Stimulated activated CD4-positive, alpha-beta T cell treated with anti-CD3 and anti-CD28 coated beads, Interleukin-2, amount 100 ng/mL, for 24 hours (primary cell): ENCODE measurements at places on chromosomes 7 and 10.

DNA sequence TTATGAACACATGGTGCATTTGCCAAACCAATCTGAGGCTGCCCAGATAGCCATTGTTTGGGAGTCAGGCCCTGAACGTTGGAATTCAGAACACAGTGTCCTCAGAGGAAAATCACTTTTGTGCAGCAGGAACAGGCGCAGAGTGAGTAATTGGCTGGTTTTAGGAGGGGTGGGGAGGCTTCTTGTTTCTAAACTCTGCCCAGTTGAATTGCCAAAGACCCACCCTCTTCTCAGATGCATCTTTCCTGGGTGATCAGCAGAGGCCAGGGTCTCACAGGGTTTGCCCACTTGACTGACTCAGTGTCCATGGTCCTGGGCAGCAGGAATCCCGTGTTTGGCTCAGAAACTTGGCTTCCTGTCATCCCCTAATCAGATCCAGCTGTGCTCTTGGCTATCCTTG lies 24.3 kb downstream of the PRLHR start:
- no peak for DNase-seq

DNA sequence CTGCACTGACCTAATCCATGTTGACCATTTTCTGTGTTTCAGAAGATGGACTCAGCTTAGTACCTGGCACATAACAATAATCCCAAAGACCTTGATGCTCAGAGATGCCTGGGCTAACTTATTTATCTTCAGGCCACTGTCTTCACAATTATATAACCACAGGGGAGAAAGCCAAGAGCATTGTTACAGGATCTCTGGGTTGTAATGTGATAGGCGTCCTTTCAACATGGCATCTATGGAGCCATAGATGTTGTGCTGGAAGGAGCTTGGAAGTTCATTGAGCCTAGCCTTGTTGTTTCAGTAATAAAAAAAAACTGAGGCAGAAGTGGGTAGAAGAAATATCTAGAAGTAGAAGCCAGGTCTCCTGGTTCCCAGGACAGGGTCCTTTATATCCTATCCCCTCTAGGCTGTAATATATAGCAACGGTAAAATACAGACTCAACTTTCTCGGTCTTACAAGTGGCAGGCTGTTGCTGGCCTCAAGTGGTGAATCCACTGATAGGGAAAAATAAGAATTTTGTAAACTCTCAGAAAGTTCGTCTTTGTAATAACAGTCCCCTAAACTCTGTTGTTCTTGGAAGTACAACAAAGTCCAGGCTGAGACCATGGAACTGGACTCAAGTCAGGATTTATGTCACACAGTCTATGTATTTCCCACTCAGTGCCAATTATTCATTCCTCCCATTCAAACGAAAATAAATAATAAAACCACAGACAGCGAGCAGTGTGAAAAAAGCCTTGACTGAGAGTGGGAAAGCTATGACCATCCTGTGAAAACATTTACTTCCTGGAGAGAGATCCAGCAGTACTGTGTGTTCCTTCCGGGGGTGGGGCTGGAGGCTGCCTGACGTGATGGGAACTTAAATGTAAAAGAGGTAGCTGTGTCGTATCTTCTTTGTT lies 277.6 kb downstream of the REEP3 start:
- DNase-seq, result no peak

DNA sequence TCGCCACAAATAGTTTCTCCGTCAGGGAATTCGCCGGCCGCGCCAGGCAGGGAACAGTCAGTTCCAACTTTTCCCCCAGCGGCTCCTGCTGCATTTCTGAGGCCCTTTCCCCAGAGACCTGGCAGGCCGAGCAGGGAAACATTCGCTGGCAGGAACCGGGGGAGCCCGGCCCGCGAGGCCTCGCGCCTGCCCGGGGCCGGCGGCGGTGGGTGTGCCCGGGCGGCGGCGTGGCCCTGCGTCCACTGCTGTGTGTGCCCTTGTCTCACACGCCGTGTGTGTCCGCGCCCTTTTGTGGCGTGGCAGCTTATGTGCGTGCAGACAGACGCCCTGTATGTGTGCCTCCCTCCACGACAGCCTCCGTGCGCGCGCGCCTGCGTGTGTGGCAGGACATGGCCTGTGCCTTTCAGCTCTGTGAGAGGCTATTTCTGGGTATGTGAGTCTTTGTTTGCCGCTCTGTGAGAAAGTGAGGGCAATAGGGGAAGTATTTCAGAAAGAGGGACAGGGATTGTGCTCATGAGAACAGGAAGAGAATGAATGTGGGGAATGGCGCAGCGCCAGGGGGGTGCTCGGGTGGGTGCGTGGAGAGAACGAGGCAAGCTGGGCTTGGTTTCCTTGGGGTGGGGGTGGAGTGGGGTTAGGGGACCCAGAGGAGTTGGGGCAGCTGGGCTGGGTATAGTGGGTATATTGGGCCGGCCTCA lies 689 bp upstream of the SMARCD3 start:
- DNase-seq, result peak; percentile 43

GRCh38 chr10:68871105-68871711 lies 29.9 kb upstream of the DDX50 start:
- DNase-seq, result no peak

DNA sequence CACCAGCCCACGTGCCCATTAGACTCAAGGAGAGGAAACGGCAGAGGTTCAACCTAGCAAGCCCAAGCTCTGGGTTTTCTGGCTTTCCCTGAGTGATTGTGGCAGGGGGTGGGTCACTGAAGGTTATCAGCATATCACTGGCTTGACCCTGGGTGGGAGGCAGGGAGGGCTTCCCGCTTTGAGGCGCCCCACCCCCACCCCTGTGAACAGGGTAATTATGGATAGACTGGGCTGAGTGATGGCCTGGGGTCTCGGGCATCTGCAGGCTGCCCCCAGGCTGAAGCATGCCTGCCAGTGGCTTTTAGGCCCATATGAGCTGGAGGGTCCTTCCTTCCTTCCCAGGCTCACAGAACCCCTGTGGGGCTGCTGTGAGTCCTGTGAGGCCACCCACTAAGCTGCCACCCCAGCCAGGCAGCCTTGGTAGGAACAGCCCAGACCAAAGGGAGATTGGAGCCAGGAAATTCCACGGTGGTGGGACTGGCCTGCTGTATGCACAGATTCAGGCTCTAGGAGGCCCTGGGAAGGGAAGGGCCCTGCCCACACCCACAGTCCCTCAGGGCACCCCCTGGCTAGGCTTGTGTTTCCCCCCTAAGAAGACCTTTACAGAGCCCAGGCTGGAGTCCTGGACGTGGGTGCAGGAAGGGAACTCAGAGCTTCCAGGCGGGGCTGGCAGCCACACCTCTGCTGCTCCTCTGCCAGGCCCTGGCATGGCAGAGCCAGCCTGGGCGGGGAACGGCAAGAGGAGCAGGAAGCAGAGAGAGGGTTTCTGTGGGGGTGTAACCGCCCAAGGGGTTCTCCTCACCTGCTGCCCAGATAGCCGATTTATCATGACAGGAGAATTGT lies 33.1 kb downstream of the GPRIN2 start:
- no peak for DNase-seq

DNA sequence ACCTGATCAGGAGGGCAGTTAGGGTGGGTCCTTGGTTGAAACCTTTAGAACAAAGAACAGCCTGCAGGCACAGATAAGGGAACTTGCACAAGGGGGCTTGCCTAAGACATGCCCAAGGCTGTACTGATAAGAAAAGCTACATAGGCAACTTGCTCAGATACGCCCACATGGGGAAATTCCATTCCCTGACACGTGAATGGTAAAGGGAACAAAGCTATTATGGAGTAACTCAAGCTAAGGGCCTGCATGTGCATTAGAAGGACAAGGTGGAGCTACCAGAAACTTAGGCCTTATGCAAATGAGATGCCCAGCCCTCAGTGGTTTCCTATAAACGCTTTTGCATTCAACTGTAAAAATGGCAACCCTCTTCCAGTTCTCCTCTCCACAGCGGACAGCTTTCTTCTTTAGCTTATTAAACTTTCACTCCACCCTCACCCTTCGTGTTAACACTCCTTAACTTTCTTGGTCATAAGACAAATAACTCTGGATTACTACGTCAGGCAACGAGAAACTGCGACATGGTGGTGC lies 1192.1 kb upstream of the CELF2 start:
- DNase-seq, result no peak

DNA sequence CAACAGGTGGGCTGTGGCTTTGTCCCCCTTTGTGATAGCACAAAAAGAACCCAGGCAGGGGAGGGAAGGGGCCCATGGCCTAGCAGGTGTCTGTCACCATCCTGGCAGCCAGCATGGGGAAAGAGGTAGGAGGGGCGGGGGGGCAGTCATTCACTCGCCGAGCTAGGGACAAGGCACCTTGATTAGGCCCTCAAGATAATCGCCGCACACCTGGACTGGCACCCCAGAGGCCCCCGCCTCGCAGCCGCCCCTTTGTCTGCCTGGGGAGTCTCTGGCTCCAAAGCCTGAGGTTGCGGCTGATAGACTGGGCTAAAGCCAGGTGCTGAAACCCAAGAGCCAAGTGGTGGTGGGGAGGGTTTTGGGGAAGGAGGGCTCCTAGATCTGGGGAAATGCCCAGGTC lies 151.2 kb upstream of the PCBD1 start:
- DNase-seq, result no peak

DNA sequence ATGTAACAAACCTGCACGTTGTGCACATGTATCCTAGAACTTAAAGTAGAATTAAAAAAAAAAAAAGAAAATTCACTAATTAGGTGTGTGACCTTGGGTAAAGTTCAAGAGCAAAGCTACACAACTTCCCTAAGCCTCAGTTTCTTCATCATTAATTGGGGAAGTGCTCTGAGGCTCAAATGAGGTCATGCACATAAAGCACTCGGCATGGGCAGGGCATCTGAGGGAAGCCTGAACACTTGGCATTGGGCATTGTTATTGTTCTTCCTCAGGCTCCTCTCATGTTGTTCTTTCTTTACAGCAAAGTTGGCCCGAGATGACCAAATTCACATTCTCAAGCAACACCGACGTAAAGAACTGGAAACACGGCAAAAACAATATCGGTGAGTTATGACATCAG lies 21.5 kb downstream of the ALOX5 start:
- no peak for DNase-seq

DNA sequence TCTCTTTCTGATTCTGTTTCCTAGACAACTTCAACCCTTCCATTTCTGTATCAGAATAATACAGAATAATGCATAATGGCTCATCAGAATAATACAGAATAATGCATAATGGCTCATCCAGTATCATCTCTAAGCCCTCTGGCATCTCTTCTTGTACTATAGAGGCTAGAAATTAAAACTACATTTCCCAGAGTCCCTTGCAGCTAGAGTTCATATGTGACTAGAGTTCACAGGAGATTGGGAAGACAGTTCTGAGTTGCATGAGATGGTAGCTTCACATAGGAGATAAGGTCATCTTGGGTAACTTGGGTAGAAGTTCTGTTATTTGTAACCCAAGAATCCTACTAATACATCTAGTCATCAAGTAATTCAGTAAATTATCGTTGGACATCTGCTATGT lies 122.9 kb upstream of the NRBF2 start:
- no peak for DNase-seq

GRCh38 chr10:102813734-102814452 lies 23.3 kb downstream of the CYP17A1 start:
- no peak for DNase-seq

- no peak for DNase-seq
Measured at GRCh38 chr10:17256627-17257026, 28.6 kb downstream of the VIM start.

GRCh38 chr10:124091646-124092249 lies 1.6 kb downstream of the CHST15 start:
- DNase-seq, result no peak

DNA sequence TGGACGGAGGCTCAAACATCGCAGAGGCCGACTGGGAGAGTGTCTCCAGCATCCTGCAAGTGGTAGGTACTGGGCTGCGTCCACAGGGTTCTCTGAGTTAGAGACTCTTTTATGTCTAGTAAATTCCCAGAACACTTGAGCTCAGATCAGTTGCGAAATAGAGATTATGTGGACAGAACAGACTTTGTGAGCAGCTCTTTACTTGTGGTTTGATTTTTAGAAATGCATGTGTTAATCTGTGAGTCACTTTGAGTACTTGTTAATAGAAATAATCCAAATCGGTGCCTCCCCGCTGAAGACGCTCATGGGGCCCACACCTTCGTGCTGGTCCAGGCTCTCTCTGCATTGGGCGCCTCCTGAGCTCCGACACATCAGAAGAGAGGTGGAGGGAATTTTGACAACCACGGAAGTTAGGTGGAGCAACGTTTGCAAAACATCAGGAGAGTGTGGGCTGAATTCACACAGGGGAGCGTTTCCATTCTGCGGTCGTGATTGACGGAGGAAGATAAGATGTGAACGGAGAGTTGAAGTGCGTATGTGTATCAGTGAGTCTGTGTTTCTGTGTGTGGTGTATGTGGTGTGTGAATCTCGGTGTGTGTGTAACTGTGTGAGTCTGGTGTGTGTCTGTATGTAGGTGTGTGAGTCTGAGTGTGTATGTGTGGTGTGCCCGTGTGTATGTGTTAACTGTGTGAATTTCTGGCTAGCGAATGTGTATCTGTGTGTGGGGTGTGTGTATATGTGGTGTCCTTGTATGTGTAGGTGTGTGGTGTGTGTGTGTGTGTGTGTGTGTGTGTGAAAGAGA lies 32.1 kb downstream of the PFKP start:
- DNase-seq, result no peak

DNA sequence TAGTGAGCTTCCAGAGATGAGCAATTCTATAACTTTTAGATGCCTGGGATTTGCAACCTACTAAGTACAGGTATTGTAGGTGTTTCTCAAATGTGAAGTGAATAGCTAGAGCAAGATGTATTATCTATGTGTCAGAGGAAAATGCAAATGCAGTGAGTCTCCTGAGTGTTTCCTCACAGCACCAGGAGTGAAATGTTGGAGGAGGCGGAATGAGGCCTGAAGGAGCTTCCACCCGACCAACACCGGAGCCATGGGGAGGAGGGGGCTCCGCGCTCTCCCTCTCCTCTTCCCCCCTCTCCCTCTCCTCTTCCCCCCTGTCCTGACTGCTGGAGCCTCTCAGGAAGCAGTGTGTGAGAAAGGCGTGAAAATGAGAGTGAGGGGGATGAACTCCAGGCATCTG lies 79.9 kb upstream of the RNF32 start:
- DNase-seq, result no peak

- no peak for DNase-seq
Measured at GRCh38 chr7:39946693-39947092, 3.4 kb upstream of the CDK13 start.
